ENCODE measurements at places on chromosomes 7 and 10.

DNA sequence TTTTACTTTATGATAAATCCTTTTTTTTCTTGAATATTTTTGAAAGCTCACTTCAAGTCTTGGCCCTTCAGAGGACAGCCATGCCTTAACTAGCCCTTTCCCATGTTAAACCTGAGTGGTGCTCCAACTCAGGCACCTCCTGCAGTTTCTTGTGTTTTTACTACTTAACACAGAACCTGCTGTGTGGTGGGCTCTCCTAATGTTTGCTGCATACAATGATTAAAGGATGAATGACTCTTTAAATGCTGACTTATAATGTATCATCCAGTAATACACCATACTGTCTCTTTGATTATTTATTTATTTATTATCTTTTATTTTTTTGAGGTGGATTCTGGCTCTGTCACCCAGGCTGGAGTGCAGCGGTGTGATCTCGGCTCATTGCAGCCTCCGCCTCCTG is 179.4 kb downstream of the SEMA3E start:
- DNase-seq, result no peak

DNA sequence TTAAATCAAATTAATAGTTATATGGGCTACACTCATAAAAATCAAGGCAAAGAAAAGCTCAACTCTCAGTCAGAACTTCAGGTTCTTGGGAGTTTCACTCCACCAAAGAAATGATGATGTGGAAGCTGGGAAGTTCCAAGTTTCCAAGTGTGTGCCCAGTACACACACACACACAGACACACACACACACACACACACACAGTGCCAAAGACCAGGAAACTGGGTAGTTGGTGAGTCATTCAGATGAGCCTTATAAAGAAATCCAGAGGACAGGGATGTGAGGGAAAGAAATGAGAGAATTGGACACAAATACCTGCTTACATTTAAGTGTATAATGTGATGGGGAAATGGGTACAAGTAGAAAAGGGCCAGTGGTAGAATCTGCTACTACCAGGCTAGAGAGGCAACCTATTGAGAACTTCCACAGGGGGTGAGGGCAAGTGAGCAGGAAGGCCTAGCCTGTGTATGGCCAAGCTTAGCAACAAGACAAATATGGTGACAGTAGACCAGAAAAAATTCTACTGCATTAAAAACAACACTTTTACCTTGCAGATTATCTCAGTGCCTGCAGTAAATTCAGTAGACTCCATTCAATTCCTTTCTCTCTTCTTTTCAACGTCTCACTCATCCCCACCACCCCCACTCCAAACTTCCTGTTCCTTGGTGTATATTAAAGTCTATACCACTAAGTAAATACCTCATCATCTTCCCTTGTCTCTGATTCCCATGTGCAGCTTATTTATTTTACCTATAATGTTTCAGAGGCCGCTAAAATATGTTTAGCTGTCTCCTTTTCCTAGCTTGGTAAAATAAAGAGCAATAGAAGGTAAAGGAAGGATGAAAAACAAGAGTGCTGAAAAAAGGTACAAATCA is 95.0 kb downstream of the CABCOCO1 start:
- DNase-seq, result no peak

DNA sequence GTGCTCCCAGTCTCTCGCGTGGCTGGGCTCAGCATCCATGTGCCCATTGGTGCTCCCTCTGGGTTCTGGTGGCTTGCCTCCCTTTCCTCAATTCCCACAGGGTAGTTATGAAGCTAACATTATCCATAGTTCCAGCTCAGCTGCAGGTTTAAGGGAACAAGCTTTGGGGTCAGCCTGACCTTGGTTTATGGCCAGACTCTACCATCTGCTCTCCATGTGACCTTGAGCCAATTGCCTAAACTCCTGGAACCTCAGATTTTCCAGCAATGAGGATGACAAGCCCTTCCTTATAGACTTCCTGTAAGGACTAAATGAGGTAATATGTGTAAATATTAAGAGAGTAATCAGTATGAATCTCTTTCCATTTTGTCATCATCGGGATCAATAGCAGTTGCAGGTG is 10.1 kb upstream of the SLC29A3 start:
- DNase-seq, result no peak

GRCh38 chr10:101974091-101974971 is 81.6 kb downstream of the ARMH3 start:
- no peak for DNase-seq

DNA sequence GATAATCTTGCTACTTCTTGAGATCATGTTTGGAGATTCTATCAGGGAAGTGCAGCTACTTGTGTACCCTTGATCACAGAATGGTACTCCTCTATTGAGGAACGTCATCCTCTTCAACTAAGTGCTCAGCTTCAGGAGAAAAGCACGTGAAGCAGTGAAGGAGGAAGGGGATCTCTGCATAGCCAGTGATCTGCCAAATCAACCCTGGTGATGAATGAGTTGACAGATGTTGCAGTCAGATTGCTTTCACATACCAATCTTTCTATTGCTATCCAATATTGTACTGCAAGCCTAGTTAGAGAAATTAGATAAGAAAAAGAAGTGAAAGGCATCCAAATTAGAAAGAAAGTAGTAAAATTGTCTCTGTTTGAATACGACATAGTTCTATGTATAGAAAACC is 309.4 kb downstream of the TWIST1 start:
- no peak for DNase-seq

GRCh38 chr7:80132594-80132993 is 2.0 kb upstream of the GNAI1 start:
- DNase-seq, result no peak

DNA sequence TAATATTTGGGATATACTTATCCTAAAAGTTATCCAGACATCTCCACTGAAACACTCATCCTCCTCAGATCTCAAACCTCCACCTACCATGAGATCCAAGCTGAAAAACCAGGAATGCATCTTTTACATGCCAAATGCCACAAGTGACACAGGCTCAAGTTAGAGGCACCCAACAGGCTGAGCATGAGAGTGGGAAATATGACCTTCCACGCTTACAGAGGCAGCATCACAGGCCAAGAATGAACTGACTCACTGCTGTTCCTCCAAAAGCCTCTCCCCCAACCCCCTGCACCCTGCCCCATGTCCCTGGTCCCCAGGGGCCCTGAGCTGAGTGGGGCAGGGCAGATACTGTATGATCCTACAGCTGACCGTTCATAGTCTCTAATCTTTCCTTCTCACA is 4.8 kb upstream of the MTPAP start:
- DNase-seq, result no peak

GRCh38 chr10:98296524-98296923 is 28.5 kb upstream of the LOXL4 start:
- DNase-seq, result no peak

- DNase-seq, result no peak
Measured at GRCh38 chr10:43043773-43044447, 33.0 kb upstream of the RET start.

GRCh38 chr7:50203521-50203920 is 101.0 kb upstream of the IKZF1 start:
- DNase-seq, result no peak

DNA sequence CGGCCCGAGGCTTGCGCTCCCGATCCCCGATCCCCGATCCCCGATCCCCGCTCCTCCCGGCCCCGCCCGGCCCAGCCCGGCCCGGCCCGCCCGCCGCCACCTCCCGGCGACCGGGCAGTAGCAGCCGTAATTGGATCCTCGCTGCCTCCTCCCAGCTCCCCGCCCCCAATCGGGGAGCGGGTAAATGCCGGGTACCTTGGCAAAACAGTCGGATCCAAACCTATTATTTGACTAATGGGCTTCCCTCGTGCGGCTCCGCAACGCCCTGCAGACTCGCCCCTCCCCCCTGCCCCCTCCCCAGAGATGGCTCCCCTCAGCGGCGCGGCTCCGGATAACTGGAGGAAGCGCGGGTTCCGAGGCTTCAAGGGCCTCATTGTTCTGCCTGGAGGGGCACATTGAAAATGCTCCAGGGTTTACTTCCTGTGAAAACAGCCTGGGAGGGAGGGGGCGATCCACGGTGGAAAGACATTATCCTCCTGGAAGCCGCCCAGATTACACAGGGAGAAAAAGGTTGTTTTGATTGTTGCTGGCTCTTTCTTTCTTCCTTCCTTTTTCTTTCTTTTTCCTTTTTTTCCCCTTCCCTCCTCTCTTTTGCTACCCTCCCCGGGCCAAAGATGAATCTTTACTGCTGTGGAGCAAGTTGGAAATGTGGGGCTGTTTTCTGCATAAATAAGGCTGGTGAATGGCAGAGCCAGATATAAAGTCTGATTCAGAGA is 94.7 kb upstream of the ZMIZ1 start:
- peak; percentile 82 for DNase-seq

GRCh38 chr10:103599211-103599610 is 105.7 kb downstream of the NEURL1 start:
- no peak for DNase-seq

DNA sequence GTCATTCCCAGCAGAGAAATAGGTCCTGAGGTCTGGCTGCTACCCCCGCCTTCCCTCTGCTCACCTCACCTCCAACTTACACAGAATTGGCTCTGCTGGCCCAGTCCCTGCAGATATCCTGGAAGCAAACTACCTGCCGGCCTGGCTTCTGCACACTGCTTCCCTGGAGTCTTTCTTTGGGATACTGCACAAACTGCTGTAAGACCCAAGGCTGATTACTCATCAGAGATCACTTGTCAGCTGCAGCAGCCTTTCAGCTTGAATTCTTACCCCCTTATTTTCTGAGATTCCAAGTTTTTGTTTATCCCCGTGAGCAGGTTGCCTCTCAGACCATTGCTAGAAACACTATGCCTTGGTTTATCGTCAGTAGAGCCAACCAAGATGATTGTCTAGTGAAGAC is 426.4 kb downstream of the PHTF2 start:
- no peak for DNase-seq

- no peak for DNase-seq
Measured at GRCh38 chr7:148485618-148486017, 104.9 kb upstream of the C7orf33 start.

- no peak for DNase-seq
Measured at GRCh38 chr10:10623958-10624566, 393.6 kb upstream of the CELF2 start.

GRCh38 chr10:121024905-121025584 is 173.9 kb downstream of the WDR11 start:
- DNase-seq, result no peak

- no peak for DNase-seq
Measured at GRCh38 chr10:124267231-124267885, 151.4 kb downstream of the OAT start.

DNA sequence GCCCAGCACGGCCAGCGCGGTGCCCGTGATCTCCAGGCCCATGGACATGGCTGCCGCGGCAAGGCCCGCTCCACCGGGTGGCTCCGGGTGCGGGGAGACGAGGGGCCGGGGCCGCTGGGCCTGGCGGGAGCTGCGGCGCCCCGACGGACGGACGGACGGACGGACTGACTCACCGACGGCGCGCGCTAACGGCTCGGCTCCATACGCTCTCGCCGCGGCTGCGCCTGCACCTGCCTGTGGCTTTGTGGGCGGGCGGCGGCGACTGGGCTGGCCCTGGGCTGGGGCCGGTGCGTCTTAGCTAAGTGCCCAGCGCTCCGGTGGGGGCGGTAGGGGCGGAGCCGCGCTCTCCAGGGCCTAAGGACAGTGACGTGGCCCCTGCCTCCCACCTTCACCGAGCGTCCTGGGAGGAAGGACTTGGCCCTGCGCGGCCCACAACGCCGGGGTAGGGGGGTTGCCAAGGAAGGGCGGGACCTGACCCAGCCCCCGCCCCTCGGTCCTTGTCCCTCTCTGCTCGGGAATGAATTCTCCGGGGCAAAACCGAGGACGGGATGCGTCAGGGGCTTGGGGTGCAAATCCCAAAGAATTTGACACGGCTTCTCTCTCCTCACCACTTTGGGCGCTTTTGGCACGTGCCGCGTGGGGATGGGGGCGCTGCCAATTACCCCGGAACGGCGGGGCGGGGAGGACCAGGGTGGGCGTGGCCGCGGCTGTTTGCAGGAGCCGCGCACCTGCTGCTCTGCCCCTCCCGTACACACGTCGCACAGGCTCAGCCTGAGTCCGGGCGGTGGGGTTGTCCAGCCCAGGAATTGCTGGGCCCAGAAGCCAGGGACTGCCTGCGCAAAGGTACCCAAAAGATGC is at the start of gene CLDN3:
Gene CLDN3 (minus strand): TSS at position 269 of the 858 bp plus-strand sequence. CDS start 221 bp downstream, at position 48.
- no peak for DNase-seq
